ENCODE measurements at places on chromosomes 7 and 10.

DNA sequence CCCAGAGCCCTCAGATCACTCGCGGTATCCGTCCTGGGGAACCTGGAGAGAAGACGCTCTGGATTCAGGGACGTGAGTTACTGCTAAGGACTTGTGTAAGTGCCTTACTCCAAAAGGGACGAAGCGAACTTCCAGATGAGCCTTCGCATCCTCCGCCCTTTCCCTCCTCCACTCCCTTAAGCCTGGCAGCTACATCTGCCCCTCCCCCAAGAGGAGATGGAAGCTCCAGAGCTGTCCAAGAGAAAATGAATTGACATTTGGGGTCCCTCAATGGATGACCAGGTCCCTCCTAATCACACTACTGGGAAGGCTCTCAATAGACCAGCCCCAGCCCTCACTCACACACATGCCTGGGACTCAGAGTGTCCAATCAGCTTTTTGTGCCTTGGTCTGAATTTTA, 31.3 kb upstream of the GDF10 start:
- no peak for DNase-seq

- no peak for DNase-seq
These were observed 85.5 kb downstream of the ADCY1 start for GRCh38 chr7:45659496-45660139.

DNA sequence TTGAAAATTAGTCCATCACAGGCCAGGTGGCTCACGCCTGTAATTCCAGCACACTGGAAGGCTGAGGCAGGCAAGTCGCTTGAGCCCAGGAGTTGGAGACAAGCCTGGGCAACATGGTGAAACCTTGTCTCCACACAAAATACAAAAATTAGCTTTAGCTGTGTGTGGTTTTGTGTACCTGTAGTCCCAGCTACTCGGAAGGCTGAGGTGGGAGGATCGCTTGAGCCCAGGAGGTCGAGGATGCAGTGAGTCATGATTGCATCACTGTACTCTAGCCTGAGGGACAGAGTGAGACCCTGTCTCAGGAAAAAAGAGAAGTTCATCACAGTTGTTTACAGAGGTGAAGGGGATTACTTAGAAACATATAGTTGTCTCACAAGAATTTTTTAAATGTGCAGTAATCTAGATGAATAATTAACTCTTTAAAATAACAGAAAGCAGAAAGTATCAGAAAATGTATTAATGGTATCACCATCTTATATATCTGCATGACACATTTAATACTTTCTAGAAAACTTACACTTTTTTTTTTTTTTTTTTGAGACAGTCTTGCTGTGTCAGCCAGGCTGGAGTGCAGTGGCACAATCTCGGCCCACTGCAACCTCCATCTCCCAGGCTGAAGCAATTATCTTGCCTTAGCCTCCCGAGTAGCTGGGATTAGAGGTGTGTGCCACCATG, 8.9 kb downstream of the LCOR start:
- no peak for DNase-seq

DNA sequence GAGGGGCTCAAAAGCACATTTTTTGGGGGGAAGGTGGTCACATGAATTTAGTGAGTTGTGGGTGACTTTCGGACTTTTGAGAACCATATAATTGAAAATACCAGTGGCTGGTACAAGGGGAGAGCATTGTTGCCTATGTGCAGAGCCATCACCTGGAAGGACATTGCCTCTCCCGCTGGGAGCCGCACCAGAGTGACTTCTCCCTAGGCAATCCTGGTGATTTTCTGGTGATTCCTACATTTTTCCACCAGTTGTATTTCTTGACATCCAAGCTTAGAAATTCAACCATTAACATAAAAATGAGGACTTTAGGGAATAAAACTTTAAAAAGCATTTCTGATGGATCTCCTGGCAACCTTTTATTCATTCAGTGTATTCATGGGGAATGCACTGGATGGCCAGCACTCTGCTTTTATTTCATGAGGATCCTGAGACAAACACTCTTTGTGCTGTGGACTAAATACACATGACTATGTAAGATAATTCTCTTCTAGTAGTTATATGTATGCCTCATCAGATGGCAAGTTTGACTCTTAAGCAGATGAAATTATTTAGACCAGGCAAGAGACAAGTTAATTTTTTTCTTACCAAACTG, 41.8 kb upstream of the MKI67 start:
- no peak for DNase-seq

DNA sequence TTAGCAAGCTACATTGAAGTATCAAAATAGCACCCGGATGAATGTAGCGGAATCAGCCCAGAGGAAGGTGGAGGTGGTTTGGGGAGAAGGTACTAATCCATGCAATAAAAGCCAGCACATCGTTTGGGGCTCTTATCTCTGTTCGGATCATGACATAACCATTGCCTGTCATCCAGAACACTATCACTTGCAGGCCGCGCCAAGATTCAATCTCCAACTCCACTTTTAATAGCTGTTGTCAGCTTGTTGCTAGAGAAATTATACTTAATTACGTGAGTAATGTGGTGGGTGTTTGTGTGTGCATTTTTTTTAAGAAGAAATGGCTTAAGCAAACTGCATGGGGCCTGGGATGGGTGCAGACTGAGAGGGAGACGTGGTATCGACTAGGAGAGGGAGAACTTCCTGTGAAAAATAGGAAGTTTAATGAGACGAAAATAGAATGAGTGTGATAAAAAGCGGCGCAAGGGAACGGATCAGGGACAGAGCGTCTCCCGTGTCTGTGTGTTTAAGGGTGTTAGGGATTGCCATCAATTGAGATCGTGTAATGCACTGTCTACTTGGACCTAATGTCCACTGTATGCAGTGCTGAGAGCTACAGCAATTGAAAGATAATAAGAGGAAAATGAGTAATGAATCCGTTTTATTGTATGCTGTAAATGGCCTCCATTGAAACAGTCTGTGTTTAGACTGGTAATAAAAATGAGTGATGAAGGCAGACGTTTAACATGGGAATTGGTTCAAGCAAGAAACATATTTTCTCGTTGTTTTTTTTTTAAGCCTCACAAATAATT, 27.6 kb upstream of the SFMBT2 start:
- no peak for DNase-seq

DNA sequence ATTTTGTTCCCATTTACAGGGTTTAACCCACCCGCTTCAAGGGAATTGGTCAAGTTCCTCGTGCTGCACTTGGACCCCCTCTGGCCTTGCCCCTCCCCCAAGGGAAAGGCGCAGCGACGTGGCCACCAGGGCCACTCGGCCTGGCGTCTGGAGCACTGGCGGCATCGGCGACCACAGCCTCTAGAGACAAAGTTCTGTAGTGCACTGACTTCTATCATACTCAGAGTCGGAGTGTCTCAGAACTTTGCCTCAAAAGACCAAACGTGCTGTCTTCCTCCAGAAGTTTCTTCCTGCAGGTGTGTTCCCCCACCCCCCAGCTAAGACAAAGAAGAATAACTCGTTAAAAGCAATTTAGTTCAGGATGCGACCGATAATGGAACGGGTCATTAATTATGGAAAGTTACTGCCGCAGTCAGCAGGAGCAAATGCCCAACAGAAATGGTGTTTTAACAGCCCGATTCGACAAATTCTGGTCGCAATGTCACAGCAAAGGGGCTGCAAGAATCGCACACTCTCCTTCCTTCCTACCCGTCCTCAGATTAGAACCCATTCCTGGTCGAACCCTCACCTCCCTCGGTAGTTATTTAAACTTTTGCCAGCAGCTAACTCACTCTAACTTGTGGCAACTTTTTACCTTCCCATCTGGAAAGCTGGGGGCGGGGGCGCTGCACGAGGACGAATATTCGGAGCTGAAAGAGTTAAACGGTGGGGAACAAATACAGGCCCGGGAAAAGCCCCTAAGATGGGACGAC, 202.1 kb upstream of the NFE2L3 start:
- no peak for DNase-seq

DNA sequence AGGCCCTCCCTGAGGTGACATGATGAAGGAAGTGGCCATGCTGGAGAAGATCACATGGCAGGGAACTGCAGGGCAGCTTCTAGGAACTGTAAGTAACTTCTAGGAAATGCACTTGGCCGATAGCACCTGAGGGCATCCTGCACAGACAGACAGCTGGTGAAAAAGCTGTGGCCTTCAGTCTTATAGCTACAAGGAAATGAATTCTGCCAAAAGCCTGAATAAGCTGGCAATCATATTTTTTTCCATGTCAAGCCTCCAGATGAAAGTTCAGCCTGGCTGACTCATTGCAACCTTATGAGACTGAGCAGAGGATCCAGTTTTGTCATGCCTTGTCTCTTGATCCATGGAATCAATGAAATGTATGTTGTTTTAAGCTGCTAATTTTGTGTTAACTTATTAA, 91.1 kb upstream of the CACNA2D1 start:
- no peak for DNase-seq

DNA sequence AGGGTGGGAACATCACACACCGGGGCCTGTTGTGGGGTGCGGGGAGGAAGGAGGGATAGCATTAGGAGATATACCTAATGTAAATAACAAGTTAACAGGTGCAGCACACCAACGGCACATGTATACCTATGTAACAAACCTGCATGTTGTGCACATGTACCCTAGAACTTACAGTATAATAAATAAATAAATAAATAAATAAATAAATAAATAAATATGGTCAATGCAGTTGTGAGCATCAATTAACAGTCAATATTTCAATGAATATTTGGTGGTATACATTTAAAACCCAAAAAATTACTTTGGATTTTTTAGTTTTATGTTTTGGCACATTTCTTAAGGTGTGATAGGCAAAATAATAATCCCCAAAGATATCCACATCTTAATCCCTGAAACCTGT, 15.6 kb downstream of the TRDMT1 start:
- no peak for DNase-seq

- no peak for DNase-seq
These were observed 14.9 kb downstream of the DLG5 start for GRCh38 chr10:77911535-77912123.

DNA sequence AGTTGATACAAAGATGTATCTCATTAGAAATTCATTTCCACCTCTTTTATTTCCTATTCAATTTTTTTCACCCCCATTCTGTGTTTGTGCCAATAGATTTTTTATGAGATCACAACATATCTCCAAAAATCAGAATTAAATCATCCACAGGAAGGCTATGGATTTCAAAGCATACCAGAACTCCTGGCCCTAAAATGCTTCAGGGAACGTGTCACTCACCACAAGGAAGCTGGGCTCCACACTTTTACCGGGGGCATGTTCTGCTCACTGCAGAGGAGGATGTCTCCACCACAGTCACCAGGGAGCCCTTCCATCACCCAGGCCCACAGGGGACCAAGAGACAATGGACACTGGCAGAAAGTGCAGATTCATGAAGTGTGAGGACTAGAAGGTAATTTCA, 456.8 kb downstream of the KCNMA1 start:
- DNase-seq, result no peak

DNA sequence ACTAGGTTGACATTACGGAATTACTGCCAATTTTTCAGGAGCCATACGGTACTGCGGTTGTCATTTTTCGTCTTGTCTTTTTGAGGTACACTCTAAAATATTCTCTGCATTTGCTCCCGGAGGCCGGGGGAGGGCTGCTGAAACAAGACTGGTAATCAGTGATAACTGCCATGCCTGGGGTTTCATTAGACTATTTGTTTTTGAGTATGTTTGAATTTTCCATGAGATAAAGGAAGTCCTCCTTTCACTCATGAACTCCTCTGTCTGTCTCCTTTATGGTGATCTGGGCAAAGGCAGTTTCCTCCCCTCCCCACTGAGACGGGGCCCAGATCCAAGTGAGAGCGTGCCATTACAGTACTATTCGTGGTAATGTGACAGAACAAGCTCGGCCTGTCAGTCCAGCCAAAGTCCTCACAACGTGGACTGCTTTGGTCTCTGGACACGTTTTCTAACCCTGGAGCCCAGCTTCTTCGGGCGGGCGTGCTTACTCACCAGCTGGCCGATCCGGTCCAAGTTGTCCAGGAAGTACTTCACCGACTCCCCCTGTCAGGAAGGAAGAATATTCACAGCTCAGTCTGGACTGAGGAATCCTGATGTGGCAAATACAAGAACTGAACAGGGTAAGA, 45.1 kb downstream of the AMZ1 start:
- DNase-seq, result peak; percentile 20

GRCh38 chr7:135745703-135746312, 2.8 kb downstream of the FAM180A start:
- DNase-seq, result no peak

GRCh38 chr7:121304102-121304658, 24.6 kb upstream of the WNT16 start:
- no peak for DNase-seq

DNA sequence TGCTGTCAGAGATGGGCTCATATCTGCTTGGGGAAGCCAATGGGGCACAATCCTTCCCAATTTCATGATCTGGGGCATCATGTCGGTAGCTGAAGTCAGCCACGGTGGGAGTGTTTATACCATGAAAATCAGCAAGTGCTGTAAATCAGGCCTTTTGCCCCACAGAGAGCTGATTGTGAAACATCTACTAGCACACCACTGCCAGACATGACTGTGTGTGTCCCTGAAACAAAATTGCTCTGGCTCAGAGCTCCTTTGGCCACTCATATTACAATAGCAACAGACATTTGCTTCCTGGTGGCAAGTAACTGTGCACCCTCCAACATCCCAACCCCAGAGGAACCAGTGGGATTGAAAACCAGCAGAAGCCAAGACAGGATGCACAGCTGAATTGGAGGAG, 23.7 kb downstream of the GPR26 start:
- no peak for DNase-seq

- DNase-seq, result no peak
These were observed 62.8 kb upstream of the ADGRA1 start for GRCh38 chr10:133024704-133025557.

DNA sequence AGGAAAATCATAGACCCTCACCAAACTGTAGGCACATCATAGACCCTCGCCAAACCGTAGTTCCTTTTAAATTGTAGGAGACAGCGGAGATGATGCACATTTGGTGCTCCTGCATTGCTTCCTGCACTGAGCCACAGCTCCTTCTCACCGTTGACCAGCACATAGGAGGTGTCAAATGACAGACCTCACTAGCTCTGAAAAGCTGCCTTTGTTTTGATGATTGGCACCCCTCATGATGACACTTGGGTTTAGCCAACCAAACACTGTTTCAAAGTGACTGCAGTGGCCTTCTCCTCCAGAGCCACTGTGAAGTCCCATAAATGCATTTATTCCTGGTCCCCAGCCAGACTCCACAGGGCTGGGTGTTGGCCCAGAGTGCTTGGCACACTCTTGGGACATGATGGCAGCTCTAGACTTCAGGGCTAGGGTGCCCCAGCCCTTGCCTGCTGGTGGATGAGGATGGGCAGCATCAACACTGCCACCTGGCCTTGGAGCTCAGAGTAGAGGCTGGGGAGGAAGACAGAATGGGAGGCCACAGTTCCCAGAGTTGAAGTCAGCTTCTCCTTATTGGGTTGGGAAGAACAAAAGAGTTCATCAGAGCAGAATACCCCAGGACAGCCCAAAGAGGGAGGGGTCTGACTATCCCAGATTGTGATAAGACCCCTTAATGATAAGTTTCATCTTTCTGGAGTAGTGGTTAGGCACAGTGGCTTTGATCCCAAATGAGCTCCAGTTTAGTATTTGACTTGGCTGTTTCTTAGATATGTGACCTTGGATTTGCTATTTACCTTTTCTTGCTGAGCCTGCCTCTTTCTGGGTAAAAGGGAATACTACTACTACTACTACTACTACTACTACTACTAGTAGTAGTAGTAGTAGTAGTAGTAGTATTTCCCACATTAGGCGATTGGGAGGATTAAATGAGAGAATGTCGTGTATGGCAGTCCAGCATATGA, 75.3 kb downstream of the MTPN start:
- DNase-seq, result no peak
